Stimulated activated CD4-positive, alpha-beta T cell treated with anti-CD3 and anti-CD28 coated beads, TNF-alpha, amount 100 ng/mL, for 1 hour (primary cell): ENCODE measurements at places on chromosomes 3 and 15.

- no peak for DNase-seq
These were observed 23.6 kb downstream of the NR2F2 start for GRCh38 chr15:96353930-96354730.

DNA sequence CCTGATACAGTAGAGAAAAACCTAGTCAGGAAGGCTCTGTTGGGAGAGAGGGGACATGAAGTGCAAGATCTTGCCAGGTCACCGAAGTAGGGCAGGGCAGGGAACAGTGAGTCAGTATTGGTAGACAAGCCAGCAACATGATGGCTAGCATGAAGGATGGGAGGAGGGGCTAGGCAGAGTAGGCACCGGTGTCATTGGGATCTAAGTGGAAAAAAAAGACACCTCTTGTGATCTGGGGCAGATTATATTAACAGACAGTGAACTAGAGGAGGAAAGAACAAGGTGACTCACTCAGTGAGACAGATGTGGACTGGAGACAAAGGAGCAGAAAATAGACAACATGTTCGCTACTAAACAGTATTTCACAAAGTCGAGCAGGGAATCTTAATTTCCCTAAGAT is 149.2 kb upstream of the SLC24A5 start:
- no peak for DNase-seq

DNA sequence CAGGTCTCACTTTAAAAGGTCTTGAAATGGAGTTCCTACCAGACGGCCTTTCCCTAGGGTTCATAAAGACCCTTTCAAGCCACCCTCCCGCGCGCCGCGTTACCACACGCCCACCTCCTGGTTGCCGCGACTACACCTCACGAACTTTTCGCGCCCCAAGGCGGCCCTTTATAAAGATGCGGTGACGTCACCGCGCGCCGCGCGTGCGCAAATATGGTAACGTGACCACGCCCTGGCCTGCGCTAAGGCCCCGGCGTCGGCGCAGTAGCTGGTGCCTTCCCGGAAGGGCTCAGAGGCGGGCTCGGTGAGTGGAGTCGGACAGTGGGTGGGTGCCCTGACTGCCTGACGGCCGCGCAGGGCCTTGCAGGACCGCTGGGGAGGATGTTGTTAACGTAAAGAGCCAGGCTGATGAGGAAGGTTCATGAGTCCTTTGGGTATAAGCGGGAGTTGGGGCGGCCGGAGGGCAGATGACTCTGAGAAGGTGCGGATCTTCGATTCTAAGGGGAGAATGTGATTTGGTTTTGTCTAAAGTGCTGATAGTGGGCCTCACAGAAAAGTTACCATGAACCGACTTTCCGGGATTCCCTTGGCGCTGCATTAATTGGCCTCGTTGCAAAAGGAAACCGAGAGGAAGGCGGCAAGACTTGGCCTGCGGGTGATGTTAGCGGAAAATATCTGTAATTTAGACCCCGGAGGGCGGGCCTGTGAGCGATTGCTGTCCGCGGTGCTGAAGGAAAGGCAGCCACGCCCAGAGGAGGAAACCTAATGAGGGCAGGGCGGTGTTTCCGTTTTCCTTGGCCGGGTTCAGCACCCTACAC is 54.4 kb downstream of the FEZF2 start:
- DNase-seq = no peak

DNA sequence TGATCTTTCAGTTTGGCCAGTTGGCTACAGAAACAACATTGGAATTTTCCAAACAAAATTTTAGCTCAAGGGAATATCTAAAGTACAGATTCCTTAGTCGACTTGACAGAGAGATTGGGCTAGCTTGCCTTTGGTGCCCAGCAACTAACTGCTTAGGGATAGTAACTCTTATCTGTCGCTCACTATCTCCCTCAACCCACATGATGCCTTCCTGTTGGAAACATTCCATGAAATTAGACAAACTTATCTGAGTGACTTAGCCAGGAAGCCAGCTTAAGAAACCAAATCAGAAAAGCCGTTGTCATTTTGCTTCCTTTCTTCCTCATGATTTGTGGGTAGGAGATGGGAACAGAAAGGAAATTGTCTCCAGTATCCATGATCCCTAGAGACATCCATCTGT is 791.2 kb downstream of the AGBL1 start:
- DNase-seq = no peak
